ENCODE measurements at places on chromosomes 7 and 10.
A peak's percentile ranks its signal among the peaks of the same experiment; 100 is the strongest.

DNA sequence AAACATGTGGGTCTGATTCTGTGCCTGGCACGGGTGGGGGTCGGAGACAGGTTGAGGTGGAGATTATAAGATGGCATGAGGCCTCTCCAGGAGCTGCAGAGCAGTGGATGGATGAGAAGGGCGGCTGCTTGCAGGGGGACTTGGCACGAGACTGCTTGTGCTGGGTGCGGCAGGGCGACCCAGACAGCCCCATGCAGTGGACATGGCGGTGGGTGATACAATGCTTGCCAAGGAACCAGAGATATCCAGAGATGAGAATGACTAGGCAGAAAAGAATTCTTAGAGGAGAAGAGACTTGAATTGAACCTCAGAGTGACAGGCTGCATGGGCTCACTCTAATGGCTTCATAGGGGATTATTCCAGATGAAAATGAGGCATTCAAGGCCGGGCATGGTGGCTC lies 145.4 kb downstream of the NEURL1 start:
- no peak for DNase-seq

- DNase-seq = no peak
Observed at GRCh38 chr7:77907281-77907680, 108.7 kb downstream of the PHTF2 start.

DNA sequence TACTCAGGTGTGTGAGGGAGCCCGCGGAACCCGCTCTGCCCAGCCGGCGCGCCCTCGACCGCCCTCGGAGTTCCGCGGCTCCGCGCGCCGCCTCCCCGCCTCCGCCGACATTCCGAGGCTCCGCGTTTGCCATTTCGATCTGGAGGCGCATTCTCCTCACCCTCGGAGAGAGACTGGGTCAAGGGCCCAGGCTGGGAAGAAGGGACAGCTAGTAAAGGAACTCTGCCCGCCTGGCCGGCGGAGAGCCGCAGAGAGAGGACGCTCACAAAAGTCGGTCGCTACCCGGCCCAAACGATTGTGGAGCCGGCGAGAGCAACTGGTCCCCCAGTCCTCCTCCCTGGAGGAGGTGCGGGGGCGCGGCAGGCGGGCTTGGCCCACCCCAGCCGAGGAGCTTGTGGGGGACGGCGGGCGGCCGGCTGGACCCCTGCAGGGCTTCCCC lies 74.5 kb upstream of the LEP start:
- peak; percentile 22 for DNase-seq

- no peak for DNase-seq
Observed at GRCh38 chr10:108362296-108362695, 1197.8 kb upstream of the SORCS1 start.

GRCh38 chr10:116836902-116837523 lies 12.3 kb upstream of the ENO4 start:
- peak; percentile 43 for DNase-seq

- DNase-seq = peak; percentile 9
Observed at GRCh38 chr10:83539528-83540308, 599.6 kb upstream of the GHITM start.

DNA sequence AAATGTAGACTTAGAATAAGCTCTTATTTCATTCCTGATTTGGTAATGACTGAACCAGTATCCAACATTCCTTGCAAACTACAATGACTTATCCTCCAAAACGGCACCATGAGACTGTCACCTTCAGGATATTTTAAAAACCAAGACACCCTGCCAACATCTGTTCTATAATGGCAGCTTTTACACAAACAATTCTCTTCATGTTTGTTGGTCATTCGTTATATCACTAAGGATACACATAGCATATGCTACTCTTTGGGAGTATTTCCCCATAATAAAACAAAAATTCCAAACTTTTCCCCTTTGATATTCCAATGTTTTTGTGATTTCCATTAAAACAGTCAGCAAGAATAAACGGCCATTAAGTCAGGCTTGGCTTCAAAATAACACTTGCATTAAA lies 215.4 kb downstream of the GLI3 start:
- no peak for DNase-seq

DNA sequence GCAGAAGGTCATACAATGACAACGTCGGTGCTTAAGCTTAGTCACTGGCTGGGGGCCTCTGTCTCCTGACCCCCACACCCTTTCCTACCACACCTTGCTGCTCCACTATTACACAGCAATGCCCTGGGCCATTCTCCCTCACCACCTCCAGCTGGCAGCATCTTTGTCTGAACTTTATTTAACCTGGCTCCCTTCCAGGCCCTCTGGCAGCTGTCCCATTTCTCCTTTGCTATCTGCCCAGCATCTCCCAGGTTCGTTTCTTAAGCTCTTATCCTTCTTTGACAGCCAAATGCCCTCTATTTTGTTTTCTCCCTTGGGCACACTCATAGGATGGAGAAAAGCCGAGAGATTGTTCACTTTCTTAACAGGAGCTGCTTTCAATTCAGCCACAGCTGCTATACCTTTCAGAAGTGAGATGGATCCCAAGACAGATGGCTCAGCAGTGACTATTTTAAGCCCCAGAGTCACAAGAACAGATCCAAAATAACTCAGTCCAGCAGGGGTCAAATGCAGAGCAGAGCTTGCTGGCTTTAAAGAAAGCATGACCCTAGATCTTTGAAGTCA lies 1277.1 kb upstream of the AUTS2 start:
- DNase-seq = peak; percentile 96

DNA sequence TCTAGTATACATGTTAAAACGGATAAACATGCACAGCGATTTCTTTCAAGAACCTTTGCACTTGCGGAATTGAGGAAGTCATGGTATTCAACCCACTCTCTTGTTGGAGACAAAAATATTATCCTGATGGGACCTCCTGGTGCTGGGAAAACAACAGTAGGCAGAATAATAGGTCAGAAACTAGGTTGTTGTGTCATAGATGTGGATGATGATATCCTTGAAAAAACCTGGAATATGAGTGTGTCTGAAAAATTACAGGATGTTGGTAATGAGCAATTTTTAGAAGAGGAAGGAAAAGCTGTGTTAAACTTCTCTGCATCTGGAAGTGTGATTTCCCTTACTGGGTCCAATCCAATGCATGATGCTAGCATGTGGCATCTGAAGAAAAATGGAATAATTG lies 6.9 kb downstream of the THNSL1 start:
- no peak for DNase-seq

GRCh38 chr7:96005271-96005670 lies 232.9 kb downstream of the DYNC1I1 start:
- no peak for DNase-seq

DNA sequence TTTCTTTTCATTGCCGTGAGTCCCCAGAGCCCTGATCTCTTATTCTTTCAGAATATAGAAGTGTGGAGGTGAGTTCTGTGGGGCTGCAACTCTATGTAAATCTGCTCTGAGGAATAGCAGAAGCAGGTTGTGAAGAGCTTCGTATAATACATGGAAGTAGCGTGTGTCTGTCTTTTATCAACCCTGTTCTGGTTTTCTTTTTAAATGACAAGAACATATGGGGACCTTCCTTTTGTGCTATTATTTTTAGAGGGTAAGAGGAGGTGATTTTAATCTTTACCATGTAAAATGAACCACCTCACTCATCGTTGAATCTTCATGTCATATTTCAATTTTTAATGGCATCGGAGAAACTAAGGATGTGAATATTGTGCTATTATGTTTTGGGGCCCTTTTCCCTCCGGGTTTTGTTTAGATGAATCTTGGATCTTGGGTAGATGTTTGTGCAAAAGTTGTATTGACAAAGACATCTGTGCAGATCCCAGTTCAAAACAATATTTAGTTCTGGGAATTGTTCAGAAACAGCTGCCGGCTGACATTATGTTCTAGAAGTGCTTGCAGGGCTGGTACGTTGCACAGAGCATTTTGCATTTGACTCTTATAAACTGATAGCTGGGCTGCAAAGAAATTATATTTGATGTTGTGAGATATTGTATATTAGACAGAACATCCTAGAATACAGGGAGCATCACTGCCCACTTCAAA lies 46.7 kb downstream of the PLXDC2 start:
- DNase-seq = no peak

- DNase-seq = no peak
Observed at GRCh38 chr7:130908345-130909160, 174.5 kb upstream of the KLF14 start.

DNA sequence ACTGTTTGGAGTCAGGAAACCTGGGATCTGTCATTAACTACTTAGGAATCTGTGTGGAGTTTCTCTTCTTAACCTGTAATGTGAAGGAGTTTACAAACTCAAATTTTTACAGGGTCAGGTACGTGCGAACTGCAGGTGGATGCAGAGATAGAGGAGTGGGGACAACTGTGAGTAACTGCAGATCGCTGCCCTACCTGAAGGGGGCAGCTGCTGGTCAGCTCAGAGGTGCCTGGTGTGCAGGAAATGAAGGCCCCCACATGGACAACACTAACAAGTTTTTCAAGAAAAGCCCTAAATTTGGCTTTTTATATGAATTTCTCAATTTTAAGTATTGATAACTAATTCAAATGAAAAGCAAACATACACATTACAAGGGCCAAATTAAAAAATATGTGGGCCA lies 380.0 kb downstream of the REEP3 start:
- no peak for DNase-seq

GRCh38 chr7:204326-204725 lies 12.0 kb downstream of the FAM20C start:
- DNase-seq = no peak

DNA sequence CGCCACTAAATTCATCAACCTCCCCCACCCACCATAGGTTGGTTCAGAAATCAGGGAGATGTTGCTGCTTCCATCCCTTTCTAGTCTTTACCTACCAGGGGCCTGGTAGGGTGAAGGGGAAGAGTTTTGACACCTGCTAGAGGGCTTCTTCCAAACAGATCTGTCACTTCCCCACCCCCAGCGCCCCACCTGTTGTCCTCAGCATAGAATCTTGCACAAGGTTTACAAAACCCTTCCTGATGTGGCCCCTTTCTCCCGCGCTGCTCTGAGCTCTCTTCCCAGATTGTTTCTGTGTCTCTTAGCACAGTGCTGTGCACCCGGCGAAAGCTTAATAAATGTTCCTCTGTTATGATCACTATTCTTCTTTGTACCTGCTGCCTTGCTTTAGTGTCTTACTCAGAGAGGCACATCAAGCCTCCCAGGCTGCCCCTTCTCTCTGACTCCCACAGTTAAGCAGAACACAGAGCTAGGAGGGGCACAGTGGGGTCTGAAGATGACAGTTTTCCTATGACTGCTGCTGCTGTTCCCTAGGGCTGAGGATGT lies 11.2 kb upstream of the C10orf95 start:
- DNase-seq = no peak

DNA sequence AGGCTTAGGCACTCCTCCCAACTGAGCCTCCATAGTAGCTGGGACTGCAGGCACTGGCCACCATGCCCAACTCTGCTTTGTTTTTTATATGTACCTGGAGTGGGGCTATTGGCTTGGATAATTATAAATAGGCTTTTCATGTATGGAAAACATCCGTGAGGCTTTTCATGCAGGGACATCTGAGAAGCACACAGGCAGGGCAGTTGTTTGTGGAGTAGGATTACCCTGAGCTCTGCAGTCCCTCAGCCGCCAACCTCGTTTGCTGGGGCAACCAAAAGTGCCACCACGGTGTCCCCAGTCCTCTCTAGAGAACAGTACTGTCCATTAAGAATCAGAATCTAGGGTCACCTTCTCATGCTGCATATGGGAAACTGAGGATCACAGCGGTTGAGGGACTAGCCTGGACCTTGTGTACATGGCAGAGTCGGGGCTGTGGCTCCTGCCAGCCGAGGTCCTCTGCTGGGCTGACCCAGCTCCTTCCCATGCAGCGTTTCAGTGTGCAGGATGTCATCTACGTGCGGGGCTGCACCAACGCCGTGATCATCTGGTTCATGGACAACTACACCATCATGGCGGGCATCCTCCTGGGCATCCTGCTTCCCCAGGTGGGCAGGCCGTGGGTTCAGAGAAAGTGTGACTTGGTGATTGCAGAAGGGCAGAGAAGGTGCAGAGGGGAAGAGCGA lies 54.5 kb downstream of the TSPAN15 start:
- no peak for DNase-seq

DNA sequence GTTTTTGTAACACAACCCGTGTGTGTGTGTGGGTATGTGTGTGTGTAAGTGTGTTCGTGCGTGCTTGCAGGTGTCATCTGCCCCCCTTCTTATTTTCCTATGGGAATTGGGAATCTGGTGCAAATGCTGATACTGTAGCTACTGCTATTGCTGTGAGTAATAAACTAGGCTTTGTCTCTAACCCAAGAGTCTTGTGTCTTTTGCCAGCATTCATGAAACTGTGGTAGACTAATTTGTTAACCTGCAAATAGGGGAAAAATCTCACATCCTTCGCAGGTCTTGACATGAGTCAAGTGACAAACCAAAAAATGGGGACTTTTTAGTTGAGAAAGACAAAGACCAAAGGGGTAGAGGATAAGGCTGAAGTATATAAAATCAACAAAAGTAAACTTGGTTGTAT lies 57.9 kb upstream of the FAM133B start:
- DNase-seq = no peak

- DNase-seq = no peak
Observed at GRCh38 chr10:51708609-51709008, 9.2 kb upstream of the CSTF2T start.

DNA sequence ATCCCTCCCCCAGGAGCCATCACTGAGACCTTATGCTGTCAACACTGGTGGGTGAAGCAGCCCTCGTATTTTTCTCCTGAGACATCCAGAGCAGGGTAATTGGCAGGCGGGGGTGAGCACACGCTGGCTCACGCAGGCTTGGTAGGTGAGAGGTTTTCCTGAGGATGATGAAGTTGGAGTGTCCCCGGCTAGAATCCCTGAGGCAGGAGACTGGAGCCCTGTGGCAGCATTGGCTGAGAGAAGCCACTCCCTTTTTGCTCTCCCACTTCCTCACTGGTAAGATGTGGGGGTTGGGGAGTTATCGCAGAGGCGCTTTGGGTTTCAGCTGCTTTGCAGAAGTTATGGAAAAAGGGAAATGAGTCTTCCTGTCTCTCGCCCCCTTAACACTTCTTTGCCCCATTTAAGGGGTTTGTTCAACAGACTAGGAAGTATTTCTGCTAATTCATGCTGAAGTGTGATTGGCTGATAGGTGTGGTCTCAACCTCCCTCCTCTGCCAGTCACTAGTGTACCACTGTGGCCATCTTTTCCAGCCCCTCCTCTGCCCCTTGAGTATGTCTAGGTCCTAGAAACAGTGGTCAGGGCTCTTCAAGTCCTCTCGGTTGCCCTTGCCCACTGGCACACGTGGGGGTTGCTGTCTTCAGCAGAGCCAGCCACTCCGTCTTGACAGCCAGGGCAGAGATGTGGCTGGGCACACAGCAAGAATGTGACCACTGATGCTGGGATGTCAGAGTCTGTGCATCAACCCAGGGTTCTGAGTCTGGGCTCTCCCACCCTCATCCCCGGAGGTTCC lies 5.7 kb downstream of the ARPC1B start:
- no peak for DNase-seq
